ENCODE measurements at places on chromosomes 2 and 18. TPM values are rescaled to one million over a fixed set of nuclear protein-coding genes. Genes with fewer than 3 reads are reported as not detected.

- no peak for DNase-seq
Measured at GRCh38 chr2:179239195-179239594, 25.4 kb downstream of the SESTD1 start.

GRCh38 chr2:215657844-215658243, 222.0 kb upstream of the FN1 start:
- DNase-seq, result peak; percentile 91

The CXCR4 gene
- total RNA-seq, result not detected

GRCh38 chr18:48139431-48140347, 209.2 kb upstream of the SMAD2 start:
- no peak for DNase-seq

DNA sequence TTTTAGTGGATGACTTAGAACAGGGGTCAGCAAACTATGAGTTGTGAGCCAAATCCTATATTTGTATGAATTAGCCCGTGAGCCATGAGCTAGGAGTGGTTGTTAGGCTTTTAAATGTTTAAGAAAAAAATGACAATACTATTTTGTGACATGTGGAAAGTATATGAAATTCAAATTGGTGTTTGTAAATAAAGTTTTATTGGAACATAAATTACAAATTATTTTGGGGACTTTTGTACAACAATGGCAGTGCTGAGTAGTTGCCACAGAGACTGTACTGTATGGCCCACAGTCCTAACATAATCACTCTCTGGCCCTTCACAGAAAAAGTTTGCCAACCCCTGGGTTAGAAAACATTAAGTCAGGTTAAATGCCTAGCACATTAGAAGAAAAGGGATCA, 26.1 kb downstream of the ADNP2 start:
- no peak for DNase-seq

DNA sequence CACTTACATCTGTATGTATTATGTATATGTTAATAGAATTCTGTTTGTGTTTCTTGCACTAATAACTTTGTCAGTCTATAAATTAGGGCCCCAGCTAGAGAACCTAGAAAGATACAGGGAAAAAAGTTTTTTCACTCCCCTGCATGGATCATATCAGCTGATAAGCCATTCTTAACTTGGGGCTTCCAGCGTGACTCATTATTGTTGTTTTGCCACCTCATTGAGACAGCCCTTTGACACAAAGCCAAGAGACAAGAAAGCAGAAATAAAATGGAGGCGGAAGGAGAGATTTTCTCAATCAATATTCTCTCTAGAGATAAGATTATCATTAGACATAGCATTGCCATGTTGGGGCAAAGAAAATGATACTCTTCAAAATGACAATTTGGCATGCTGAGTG, 93.4 kb downstream of the AKAIN1 start:
- DNase-seq, result no peak

- peak; percentile 32 for DNase-seq
Measured at GRCh38 chr2:9422321-9423099, 818 bp downstream of the ITGB1BP1 start.

GRCh38 chr18:77129150-77129551, 3.4 kb downstream of the MBP start:
- peak; percentile 94 for DNase-seq

The ZSWIM2 gene
- not detected for total RNA-seq

DNA sequence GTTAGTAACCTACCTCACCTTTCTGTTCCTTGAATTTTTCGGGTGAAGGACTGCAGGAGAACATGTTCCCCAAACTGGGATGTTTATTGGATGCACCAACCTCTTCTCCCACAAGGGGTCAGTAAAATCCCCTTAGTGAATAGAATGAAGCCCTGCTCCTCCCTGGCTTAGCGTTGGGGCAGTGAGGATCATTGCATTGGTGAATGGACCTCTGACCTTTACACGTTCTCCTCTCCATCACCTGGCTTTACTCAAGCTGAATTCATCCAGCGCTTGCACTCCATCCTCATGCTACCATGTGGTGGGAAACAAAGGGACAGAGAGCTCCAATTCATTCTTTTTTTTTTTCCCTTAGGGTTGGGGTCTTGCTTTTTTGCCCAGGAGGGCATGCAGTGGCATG, 157.2 kb downstream of the MIB1 start:
- peak; percentile 40 for DNase-seq

DNA sequence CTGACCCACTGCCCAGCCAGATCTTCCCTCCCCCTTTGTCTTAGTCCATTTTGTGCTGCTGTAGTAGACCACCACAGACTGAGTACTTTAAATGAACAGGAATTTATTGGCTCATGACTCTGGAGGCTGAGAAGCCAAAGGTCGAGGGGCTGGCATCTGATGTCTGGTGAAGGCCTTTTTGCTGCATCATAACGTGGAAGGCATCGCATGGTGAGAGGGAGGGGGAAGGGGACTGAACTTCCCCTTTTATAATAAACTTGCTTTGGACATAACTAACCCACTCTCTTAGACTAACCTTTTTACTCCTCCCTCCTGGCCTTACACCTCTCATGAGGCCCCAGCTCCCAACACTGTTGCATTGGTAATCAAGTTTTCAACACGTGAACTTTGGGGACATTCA, 83.8 kb downstream of the MAP4K4 start:
- DNase-seq, result no peak

DNA sequence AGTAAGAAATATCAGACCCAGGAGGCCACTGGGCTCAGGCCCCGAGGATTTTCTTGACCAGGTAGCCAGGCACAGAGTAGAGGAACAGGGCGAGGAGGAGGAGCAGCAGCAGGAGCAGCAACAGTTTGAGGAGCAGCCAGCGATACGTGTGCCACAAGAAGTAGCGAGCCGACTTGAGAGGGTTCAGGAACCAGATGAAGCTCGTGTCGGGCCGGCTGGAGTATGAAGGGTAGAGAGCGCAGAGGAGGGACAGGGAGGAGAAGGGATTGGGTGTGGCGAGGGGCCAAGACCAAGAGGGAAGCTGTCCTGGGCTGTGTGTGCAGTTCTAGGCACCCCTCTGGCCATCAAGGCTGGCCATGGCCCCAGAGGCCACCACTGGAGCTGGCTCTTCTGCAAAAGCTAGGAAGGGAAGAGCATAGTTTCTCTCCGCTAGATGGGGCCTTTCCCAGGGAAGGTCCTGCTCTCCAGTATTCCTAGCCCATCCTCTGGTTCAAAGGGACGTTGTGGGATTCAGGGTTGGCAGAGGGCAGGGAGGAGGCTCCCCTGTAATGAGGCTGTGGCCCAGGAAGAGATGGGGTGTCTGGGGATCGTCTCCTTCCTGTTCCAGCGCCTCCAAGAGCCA, 17.8 kb downstream of the OTOF start:
- DNase-seq, result no peak

GRCh38 chr2:99609851-99610381, 120.1 kb upstream of the REV1 start:
- DNase-seq, result no peak

The REG3G gene
- not detected for total RNA-seq

The MAP2 gene
- total RNA-seq, result 37.1 TPM

DNA sequence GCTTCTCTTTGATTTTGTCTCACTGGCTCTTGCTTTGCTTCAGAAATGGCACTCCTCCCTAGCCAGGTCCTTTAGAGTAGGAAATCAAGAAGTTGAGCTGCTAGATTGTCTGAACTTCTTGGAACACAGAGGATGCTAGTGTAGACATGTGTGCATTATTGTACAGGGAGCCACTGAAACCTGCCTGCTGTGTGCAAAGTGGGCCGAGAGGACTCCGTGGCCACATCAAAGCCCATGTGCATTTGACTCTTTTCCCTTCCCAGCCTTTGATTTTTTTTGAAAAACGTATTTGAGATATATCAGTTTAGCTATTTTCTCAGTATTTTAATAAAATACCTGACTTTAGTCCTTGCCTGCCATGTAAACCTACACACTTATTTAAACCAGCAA, 83.1 kb downstream of the TMEM247 start:
- DNase-seq, result no peak

GRCh38 chr2:94994914-94995552, 30.5 kb upstream of the MAL start:
- no peak for DNase-seq

DNA sequence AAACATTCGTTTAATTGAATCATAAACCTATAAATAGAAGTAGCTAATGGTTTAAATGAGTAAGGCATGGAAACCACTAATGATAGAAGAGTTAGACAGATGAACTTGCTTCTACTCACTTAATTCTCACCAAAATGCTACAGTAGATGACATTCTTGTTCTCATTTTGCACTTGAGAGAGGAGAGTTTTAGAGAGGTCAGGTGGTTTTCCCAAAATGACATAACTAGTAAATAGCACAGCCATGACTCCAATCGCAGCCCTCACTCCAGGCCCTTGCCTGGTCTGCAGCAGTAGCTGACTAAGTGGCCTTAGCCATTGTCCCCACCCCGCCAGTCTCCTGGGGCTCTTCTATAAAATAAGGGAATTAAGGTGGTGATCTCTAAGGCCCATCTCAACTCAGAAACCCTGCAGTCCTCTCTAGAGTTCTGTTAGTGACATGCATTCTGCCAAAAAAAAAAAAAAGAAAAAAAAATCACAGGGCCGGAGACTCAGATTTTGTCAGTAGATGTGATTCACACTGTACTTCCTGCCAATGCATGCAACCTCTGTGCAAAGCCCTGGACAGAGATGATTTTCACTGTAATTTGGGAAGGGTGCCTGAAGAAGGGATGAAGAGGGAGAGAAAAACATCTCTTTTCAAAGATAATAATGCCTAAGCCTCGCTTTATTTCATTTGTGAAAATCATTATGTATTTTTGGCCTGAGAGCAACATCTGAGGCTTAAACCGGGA, 221.8 kb downstream of the ANAPC1 start:
- no peak for DNase-seq

DNA sequence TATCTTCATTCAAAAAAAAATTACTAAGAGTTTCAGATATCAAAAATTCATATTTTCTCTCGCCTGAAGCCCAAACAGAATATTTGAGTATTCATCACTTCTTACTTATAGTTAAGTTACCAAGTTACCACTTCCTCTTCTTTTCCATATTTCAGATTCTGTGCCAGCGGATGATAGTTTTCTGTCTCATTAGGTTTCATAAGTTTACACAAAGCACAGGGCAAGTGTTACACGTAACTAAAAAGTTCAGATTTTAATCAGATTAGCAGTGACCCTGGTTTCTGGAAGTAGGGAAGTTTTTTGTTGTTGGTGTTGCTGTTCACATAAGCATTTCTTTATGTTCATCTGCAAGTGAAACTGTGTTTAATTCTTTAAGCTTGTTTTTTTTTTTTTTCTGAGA, 10.2 kb downstream of the AFTPH start:
- DNase-seq, result peak; percentile 9

GRCh38 chr2:147482111-147482895, 362.5 kb upstream of the ACVR2A start:
- DNase-seq, result peak; percentile 5

GRCh38 chr2:127377262-127377661, 10.5 kb downstream of the MAP3K2 start:
- no peak for DNase-seq
